Activated naive CD8-positive, alpha-beta T cell treated with anti-CD3 and anti-CD28 coated beads, Interleukin-2, amount 50 U/mL, for 16 hours (primary cell): ENCODE measurements at places on chromosomes 3 and 15.

DNA sequence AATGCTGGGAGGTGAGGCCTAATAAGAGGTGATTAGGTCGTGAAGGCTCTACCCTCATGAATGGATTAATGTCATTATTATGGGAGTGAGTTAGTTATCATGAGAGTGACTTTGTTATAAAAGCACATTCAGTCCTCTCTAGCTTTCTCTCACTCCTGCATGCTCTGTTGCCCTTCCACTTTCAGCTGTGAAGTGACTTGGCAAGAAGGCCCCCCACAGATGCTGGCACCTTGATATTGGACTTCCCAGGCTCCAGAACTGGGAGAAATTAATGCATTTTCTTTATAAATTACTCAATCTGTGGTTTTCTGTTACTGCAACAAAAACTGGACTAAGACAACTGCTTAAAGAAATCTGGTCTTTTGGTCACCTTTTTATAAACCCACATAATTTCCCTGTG lies 144.3 kb downstream of the FBN1 start:
- no peak for DNase-seq

DNA sequence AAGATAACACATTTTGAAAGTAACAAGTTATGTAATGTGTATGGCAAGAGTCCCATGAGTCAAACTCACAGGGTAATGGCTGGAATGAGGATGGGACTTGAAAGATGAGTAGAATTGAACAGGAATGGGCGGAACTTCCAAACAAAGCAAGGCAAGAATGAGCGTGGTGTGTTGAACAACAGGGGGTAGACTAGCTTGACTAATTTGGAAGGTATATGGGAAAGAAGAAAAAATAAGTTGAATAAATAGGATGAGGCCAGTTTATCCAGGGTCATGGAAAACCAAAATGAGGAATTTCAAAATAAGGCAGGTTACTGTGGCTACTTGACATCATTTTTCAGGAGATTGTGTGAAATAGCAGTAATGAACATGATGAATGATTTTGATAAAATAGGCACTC lies 2.5 kb upstream of the DPH6 start:
- DNase-seq: no peak

- DNase-seq: no peak
These were observed 166.9 kb downstream of the TNIK start for GRCh38 chr3:171293142-171293782.

- DNase-seq: no peak
These were observed 5.7 kb downstream of the CISH start for GRCh38 chr3:50605901-50606326.

GRCh38 chr3:17850448-17850847 lies 108.0 kb upstream of the TBC1D5 start:
- no peak for DNase-seq

- no peak for DNase-seq
These were observed 14.5 kb downstream of the SLC6A20 start for GRCh38 chr3:45781841-45782240.

DNA sequence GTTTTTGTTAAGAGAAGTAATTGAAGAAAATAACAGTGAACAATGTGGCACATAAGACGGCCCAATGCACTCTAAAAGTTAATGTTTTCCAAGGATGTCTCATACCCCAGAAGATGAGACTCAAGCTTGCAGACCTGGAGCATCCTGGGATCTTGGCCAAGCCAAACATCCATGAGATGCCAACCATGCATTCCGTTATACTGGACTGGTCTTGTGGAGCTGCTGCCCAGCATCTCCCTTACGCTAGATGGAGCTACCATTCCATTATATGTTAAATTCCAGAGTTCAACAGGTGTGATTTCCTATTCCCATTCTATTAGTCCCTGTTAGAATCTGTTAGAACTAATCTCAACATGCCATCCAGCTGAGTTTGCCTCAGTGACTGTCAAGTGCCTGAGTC lies 181.8 kb downstream of the PDCD6IP start:
- DNase-seq: no peak

DNA sequence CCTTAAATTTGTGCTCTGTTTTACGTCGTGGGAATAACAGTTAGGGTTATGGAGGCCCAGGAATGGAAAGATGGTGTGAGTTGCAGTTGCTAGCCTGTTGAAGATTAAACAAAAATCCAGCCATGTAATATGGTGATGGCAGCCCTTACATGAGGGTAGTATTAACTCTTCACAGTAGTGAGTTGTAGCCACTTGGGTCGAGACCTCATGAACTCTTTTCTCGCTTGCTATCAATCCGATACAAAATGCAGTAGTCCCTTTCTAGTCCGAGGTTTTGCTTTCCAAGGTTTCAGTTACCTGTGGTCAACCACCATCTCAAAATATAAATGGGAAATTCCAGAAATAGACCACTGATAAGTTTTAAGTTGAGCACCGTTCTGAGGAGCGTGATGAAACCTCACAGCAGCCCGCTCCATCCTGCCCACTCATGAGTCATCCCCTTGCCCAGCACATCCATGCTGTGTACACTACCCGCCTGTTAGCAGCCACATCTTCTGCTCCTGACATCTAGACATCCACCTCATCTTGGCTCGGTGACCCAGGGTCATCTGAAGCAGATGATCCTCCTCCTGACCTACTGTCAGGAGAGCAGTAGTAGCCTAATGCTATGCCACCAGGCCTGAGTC lies 177.9 kb downstream of the CDIN1 start:
- no peak for DNase-seq

- no peak for DNase-seq
These were observed 30.2 kb downstream of the CSPG4 start for GRCh38 chr15:75682181-75683135.

- DNase-seq: no peak
These were observed 2.4 kb upstream of the STT3B start for GRCh38 chr3:31530039-31530959.

DNA sequence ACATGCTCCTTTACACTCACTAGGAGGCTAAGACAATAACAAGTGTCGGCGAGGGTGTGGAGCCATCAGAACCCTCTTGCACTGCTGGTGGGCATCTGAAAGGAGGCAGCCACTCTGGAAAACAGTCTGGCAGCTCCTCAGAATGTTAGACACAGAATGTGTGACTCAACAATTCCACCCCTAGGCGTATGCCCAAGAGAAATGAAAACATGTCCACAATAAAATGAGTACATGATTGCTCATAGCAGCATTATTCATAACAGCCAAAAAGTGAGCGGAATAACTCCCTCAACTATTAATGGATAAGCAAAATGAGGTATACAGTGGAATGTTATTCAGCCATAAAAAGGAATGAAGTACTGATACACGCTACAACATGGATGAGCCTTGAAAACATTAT lies 57.8 kb downstream of the WNT7A start:
- DNase-seq: no peak

DNA sequence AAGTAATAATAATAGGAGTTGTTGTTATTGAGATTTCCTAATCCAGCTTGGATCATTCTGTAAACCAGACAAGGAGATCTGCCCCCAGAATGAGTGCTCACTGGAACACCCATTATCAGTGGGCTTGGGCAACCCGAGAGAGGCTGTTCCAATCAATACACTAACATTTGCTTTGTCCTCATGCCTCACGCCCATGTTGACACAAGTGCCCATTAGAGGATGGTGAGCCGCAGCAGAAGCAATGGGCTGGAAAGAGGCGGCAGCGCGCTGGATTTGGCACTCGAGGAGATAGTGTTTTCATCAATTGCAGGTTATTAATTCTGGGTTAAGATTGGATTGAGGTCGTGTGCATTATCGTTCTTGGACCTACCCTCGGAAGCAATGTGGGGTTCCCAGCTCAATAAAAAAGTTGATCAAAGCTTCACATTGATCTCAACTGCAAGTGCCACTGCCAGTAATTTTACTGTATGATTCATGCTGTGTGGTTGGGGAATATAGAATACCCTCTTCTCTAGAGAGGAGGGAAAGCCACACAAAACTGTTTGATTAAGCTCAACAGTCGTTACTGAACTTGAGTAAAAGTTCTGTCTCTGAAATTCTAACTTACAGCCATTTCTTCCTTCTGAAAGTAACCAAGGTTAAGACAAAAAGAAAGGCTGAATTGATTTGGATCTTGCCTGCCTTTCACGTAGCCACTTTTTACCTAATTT lies 15.7 kb downstream of the LYZL4 start:
- no peak for DNase-seq

DNA sequence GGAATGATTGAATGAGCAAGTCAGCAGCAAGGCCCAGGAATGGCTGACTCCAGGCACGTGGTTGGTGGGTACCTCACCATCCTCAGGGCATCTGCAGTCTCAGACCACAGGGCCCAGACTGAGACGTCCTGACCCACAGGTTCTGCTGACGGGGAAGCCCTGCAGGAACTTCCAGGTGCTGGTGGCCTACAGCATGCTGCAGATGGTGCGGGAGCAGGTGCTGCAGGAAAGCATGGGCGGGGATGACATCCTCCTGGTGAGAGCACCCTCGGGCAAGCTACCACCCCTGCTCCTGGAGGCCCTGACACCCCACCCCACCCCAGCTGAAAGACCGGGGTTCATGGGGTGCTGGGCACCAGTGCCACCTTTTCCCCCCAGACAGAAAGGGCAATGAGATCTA lies 14.1 kb downstream of the TBC1D21 start:
- DNase-seq: no peak

DNA sequence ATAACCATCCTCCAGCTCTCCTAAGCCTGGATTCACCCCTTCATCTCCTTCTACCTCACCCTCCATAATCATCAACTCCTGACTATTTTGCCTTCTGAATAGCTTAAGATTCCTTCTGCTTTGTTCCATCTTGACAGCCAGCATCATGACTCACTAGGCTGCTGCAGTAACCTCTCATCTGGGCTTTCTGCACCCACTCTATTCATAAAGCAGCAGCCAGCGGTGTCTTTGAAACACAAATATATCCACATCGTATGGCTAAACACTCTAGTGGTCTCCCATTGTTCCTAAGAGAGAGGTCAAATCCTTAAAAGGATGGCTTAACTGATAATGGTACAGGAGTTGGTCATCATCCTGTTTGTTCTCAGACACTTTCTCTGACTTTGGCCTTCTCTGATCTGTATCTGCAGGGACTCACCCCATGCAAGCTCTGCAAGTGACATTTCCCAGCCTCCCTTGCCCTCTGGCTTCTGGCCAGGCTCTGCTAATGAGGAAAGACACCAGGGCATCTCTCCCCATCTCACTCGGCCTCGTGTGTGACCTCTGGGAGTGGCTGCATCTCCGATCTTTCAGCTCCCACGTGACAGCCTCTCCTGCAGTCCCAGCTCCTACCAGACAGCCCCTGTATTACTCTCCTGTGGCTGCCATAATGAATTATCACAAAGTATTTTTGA lies 6.2 kb downstream of the GRK7 start:
- no peak for DNase-seq

GRCh38 chr3:172115787-172116186 lies 76.4 kb downstream of the FNDC3B start:
- DNase-seq: no peak

- DNase-seq: no peak
These were observed 59.2 kb downstream of the PDIA5 start for GRCh38 chr3:123126031-123126430.

DNA sequence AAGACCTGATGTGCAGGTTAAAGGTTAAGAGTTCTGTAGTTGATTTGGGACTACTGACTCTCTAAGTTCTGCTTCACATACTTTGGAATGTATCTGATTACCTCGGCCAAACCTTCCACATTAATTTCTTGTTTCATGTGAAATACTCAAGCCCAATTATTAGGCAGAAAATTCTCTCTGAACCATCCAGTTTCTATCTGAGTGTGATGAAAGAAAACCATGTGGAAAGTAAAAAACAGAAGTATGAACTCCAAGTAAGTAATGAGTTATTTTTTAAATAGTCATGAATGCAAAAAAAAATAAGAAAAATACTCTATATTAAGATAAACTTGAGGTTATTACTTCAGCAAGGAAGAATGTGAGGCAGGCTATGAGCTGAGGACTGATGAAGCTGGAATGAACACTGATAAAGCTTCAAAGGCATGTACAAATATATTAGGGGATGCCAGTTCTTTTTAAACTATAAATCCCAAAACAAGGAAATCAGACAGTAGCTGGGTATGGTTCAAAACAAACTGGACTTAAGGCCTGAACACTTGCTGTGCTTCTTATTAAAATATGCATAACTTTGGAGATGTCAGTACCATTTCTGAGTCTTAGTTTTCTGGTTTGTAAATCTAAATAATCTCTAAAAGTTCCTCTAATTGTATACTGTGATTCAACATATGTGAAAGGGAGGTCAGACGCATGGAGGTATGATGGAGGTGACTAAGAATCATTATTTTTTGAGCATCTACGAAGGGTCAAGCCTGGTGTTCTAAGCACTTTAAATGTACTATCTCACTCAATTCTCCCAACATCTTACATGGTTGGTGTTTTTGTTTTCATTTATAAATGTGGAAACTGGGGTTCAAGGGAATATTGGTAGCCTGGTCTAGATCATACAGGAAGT lies 59.6 kb downstream of the COL6A6 start:
- DNase-seq: no peak

GRCh38 chr3:14818804-14819500 lies at the start of gene FGD5:
TSS of gene FGD5 (plus strand) at chr3:14818962. CDS start at chr3:14819072, 110 bp downstream.
- DNase-seq: no peak

- no peak for DNase-seq
These were observed 17.7 kb upstream of the PRR23E start for GRCh38 chr3:127175272-127175671.

DNA sequence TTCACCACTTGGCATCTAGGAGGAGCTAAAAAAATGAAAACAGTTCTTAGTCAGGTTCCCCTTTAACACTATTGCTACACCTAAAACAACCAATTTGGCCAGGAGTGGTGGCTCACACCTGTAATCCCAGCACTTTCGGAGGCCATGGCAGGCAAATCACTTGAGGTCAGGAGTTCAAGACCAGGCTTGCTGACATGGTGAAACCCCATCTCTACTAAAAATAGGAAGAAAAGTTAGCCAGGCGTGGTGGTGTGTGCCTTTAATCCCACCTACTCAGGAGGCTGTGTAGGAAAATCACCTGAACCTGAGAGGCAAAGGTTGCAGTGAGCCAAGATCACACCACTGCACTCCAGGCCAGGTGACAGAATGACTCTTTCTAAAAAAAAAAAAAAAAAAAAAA lies 124.1 kb downstream of the DGKG start:
- DNase-seq: no peak

GRCh38 chr15:82709421-82710207 lies at the start of gene AP3B2:
TSS of gene AP3B2 (minus strand) at chr15:82709875. CDS start at chr15:82709706, 169 bp downstream.
- peak; percentile 47 for DNase-seq

- DNase-seq: no peak
These were observed 100.4 kb downstream of the DGKG start for GRCh38 chr3:186261638-186262037.

GRCh38 chr3:138472141-138472825 lies 37.9 kb downstream of the ESYT3 start:
- DNase-seq: no peak

- DNase-seq: no peak
These were observed 9.8 kb downstream of the CMTM6 start for GRCh38 chr3:32492684-32493436.

GRCh38 chr3:170689296-170689829 lies 103.5 kb upstream of the SLC7A14 start:
- DNase-seq: no peak

DNA sequence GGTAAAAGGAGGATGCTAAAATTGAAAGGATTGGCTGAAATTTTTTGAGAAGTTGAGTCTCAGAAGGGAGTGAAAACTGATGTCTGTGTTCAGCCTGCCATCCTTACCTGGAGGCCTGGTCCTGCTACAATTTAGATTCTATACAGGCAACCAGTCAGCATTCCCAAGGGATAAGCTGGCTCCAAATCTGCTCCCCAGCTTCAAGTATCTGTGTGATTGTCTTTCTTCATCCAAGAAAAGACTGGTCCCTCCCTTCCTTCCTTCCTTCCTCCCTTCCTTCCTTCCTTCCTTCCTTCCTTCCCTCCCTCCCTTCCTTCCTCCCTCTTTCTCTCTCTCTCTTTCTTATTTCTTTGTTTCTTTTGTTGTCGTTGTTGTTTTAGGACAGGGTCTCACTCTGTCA lies 24.7 kb upstream of the UMPS start:
- DNase-seq: no peak
